CD4-positive, alpha-beta T cell treated with Interleukin-4 for 4 hours (primary cell): ENCODE measurements at places on chromosomes 7 and 10.

GRCh38 chr7:155398944-155399343 lies 59.0 kb upstream of the EN2 start:
- no peak for DNase-seq

DNA sequence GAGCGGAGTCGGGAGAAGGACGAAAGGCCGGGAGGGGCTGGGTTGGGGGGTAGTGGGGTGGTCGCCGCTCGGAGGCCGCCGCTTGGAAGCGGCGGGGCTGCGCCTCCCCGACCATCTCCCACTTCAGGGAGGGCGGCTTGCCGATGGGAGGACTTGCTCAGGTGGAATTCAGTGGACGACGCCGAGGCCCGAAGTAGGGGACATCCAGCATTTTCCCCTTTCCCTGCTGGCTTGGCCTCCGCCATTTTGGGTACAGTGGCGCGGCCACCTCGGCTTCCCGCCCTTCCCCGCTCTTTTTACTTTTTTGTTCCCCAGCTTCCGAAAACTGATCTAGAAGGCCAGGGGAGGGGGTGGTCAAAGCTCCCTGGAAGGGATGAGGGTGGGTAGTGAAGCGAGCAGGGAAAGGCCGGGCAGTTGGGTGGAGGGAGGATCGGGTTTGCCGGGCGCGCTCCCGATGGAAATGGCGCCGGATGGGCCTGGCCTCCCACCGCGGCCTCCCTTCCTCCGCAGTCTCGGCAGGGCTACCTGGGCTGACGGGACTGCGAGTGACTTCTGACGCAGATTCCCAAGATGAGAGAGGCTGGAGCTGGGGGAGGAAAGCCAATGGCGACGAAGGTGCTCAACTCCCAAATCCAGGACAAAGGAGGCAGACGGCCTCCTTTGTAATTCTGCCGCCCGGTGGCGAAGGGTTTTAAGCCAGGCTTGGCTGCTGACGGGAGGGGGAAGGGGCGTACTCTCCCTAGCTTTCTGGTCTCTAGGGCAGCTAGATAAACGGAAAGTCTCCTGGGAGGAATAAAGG lies at the start of gene PBLD:
PBLD (minus strand) TSS at position 670 of the 799 bp plus-strand sequence. CDS start 26,084 bp downstream, outside the sequence.
- DNase-seq: peak; percentile 53

- no peak for DNase-seq
Measured at GRCh38 chr10:119700321-119700954, 25.4 kb upstream of the INPP5F start.

DNA sequence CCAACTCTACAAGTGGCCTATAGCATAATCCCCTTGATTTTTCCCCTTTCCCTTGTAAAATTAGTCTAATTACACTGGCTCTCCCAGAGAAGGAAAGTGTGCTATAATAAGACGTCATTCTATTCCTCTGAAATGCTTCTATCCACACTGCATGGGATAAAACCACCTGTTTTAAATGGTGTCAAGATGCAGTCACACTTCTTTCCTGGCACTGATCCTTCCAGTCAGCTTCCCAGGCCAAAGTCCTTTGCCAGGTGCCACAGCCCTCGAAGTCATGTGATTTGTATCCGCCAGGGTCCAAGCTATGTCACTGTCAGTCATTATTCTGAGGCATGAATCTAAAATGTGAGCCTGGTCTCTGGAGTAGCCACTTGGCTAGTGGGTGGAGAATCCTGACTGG lies 169.0 kb upstream of the KIAA1217 start:
- no peak for DNase-seq

GRCh38 chr7:2521341-2521745 lies 1.8 kb downstream of the LFNG start:
- DNase-seq: no peak

DNA sequence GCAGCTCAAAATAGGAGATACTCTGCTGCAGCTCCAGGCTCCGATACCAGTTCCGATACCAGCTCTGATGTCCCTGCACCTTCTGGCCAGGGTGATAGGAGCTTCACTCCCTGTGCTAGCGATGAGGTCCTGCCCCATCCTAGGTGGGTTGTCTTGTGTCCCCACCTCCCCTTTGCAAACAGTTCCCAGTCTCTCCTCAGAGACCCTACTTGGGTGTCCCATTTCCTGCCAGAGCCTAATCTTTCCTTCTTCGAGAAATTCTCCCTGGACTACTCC lies 62.7 kb upstream of the NANOS1 start:
- DNase-seq: no peak

DNA sequence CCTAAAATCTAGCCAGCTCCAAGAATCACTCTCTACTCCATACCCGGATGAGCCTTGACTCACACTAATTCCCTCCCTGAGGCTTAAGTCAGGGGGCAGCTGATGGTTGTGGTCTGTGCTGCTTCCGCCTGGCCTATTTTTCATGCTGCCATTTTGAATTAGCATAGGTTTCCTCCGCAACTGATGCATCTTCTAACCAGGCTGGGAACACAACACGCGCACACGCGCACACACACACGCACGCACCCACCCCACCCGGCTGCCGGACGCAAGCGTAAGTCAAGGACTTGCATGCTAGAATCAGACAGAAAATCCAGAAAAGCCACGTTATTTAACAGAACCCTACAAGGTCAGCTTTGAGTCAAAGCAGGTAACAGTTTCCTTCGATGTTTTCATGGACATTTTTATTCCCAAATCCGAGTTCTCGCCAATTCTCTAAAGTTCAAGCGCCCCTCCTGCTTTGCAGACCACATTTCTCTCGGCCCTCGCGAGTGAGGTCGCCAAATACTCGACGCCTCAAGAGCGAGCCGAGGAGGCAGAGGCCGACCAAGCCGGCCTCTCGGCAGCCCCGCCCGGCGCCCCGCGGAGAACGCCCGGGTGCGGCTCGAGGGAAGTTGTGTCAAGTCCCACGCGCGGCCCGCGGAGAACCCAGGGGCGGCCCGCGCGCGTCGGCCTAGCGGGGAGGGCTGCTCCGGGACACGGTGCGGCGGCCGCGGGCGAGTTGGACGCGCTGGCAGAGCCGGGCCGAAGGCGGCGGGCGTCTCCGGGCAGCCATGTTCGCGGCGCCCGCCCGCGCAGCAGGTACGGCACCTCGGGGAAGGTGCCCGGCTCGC lies 961 bp downstream of the SCRN1 start:
- peak; percentile 20 for DNase-seq

- peak; percentile 12 for DNase-seq
Measured at GRCh38 chr7:36192053-36192824, 39.2 kb downstream of the EEPD1 start.

DNA sequence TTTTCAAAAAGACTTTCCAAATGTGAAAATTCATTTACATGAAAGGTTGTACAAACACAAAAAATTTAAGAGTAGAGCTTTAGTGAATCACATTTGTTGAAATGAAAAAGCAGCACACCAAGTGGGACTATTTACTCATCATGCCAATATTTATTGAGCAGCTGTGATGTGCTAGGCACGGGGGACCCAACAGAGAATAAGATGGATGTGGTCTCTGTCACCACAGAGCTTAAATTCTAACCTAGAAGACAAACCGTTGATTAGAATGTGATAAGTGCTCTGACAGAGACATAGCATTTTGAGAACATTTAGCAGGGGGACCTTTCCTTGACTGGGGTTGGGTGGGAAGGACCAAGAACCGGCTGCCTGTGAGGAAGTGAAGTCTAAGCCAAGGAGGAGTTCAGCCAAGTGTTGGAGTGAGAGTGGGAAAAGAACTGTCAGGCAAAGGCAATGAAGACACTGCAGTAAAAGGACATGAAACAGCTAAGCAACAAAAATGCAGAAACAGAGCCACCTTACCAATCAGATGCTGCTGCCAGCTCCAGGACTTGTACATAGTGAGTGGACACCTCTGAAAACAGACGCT lies 19.1 kb downstream of the ADAM12 start:
- no peak for DNase-seq

GRCh38 chr10:34655286-34656170 lies 159.6 kb downstream of the PARD3 start:
- DNase-seq: peak; percentile 21

GRCh38 chr7:150908173-150908572 lies 55.9 kb downstream of the AOC1 start:
- DNase-seq: no peak

DNA sequence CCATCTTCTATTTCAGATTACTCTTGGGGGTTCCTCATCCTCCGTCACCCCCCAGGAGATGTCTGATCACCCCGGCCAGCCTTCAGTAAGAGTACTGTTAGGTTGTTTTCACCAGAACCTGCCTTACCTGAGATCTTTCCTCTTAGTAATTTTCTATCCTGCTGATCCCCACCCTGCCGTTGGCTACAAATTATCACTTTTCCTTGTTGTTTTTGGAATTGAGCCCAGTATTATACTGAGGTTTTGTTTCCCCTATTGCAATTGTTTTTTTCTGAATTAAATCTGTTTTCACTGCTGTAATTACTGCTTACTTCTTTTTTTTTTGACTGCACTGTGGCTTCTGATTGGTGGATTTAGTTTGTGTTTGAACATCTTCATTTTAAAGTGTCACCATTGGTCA lies 14.7 kb downstream of the SPAM1 start:
- DNase-seq: no peak

- DNase-seq: no peak
Measured at GRCh38 chr7:120404042-120404441, 131.1 kb downstream of the KCND2 start.

DNA sequence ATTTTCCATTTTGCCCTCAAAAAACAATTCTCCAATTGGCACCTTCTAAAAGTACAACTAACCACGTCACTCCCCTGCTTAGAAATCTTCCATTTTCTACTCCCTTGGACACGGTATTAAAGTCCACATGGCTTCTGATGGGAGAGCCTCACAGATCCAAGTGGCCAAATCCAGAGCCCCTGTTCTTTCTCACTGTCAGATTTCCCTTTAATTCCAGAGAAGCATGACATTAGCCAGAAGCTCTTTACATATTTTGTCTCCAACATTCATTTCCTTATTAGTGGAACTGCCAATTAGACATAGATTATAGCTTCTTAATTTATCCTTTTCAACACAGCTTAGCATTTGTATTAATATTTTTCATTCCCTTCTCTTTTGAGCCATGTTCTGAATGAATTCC lies 118.7 kb downstream of the ELMO1 start:
- no peak for DNase-seq

GRCh38 chr7:75072981-75073283 lies 670 bp downstream of the RCC1L start:
- DNase-seq: no peak

GRCh38 chr7:47878662-47879061 lies 69.6 kb downstream of the PKD1L1 start:
- DNase-seq: no peak

DNA sequence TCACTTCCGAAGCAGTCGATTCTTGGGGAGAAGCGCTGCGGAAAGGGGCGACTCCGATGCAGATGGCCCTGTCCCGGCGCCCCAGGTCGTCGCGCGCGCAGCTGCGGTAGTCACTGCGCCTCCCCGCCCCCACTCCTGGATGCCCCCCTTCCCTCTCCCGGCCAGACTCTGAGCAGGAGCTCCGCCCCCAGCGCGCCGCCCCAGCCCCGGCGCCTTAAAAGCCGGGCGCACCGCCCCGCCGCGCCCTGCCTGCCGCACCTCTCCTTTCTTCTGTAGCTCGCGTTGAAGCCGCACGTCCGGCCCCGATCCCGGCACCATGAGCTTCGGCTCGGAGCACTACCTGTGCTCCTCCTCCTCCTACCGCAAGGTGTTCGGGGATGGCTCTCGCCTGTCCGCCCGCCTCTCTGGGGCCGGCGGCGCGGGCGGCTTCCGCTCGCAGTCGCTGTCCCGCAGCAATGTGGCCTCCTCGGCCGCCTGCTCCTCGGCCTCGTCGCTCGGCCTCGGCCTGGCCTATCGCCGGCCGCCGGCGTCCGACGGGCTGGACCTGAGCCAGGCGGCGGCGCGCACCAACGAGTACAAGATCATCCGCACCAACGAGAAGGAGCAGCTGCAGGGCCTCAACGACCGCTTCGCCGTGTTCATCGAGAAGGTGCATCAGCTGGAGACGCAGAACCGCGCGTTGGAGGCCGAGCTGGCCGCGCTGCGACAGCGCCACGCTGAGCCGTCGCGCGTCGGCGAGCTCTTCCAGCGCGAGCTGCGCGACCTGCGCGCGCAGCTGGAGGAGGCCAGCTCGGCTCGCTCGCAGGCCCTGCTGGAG lies at the start of gene INA:
INA (plus strand) TSS at position 243 of the 817 bp plus-strand sequence; CDS start at position 317, 74 bp downstream.
- DNase-seq: no peak

DNA sequence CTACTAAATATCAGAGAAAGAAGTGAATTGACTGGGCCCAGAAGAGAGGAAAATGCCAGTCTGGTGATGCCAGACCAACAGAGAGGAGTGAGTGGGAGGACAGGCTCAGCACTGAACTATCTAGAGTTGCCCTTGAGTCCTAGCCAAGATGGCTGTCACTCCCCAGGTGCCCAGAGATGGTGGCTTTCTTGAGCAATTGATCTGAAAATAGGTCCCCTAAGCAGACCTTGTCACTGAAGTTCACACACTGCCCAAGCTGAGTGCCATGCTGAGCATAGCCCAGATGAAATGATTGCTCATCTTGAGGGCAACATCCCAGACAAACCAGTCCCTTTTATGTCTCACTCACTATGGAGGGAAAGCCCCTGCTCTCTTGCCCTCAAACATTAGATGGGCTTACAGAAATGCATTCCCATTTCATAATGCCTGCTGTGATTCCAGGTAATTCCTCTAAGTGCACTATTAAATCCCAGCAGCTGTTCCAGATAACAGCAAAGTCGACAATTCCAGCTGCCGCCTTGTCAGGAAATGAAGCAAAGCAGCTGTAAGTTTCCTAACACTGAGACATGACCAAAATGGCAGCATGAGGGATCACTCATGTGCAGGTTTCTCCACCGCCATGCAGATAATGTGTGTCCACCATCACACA lies 329.4 kb downstream of the KCNMA1 start:
- no peak for DNase-seq

- no peak for DNase-seq
Measured at GRCh38 chr7:151083824-151084160, 499 bp upstream of the TMUB1 start.

- no peak for DNase-seq
Measured at GRCh38 chr7:74254858-74255379, 720 bp upstream of the RFC2 start.

DNA sequence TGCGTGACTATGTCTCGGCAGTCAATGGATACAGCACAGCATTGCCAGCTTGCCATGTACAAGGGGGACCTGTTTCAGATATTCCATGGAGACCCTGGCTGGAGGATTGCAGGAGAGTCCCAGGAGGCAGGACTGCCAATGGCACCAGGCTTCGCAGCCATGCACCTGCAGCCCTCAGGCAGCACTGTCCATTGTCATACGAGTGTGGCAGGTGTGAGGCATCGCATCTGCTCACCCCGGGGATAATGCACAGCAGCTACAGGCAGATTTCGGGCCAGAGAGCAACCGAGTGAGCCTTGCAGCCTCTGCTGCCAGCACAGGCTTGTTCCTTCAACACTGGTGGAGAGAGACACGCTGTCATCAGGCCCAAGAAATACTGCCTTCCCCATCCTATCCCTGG lies 415.1 kb downstream of the PAXIP1 start:
- no peak for DNase-seq

DNA sequence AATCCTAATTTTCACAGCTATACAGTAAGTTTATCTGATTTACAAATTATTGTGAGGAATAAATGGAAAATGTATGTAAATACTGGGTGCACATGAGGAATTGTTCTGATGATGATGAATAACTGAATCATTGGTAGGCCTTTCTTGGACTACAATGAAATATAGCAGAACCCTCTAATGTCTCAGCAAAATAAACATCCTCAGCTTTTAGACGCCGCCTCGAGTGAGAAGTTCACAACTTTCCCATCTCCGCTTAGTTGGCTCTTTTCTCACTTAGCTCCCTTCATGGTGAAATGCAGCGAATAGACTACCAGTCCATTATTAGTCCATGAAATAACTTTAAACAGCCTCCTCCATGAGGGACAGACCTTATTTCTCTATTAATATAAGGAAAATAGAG lies 182.3 kb downstream of the BICC1 start:
- no peak for DNase-seq

GRCh38 chr10:75905490-75905889 lies 474.1 kb downstream of the LRMDA start:
- no peak for DNase-seq
